ENCODE measurements at places on chromosomes 7 and 10.

DNA sequence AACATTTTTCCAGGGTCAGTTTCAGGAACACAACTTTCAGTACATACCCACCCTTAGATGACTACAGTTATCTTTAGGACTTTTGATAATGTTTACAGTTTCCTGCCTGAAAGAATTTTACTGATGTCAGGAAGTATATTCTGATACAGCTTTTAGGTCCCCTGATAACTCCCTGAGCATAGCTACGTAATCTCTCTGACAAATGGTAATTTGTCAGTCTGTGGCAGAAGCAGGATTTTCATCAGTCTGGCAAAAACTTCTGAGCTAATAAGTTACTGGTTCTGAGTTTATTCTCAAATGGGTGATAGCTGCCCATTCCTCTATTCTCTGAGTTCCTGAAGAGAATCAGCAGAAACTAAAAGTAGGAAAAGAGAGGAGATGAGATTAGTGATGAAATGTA lies 270.1 kb upstream of the MTPN start:
- DNase-seq: no peak

DNA sequence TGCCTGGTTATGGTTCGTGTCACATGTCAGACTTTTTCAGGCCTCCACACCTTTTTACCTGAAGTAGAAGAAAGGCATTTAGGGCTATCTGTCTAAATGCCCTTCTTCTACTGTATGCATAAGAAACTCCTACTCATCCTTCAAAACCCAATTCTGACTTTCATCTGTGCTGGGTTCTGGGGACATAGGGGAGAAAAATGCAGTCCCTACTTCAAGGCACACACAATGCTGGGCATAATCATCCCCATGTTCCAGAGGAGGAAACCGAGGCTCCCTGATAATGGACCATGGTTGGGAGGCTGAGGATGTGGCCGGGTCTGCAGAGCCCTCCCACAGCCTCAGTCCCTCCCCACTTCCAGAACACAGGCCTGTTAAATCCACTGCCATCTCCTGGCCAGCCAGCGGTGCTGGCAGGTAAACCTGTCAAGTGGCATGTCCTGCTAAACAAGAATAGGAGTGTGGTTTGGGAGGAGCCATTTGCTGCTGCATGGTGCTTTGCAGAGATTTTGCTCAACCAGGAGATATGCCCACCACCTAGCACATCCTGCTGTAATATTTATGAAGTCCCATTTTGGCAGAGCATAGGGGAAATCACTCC lies 32.0 kb downstream of the GRID1 start:
- DNase-seq: no peak

GRCh38 chr10:129759214-129760002 lies 204.7 kb downstream of the EBF3 start:
- no peak for DNase-seq

GRCh38 chr7:130356876-130357611 lies 12.4 kb downstream of the CPA5 start:
- DNase-seq: no peak

DNA sequence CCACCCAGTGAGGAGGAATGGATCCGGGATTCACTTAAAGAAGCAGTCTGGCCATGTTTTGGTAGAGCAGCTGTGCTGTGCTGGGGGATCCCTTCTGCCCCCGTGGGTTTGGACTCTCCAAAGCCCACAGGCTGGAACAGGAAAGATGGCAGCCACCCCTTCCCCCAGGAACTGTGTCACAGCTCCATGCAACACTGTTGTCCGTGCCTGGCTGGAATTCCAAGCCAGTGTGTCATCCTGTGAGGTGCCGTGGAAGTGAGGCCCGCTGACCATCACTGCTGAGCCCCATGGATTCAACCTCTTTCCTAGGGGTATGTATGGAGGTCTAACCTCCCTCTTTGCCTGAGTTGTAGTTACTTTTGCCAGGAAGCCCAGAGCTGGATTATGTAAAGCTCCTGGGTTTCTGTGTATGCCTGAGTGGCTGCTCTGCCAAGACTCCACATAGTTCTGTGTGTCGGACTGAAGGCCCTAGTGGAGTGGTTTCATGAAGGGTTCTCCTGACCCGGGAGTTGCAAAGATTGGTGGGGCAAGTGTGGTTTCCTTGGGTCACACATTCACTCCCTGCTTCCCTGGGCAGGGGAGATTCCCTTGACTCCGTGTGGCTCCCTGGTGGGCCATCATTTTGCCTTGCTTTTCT lies 35.1 kb upstream of the PCGF5 start:
- no peak for DNase-seq

GRCh38 chr7:158613481-158613880 lies 25.9 kb upstream of the PTPRN2 start:
- no peak for DNase-seq

DNA sequence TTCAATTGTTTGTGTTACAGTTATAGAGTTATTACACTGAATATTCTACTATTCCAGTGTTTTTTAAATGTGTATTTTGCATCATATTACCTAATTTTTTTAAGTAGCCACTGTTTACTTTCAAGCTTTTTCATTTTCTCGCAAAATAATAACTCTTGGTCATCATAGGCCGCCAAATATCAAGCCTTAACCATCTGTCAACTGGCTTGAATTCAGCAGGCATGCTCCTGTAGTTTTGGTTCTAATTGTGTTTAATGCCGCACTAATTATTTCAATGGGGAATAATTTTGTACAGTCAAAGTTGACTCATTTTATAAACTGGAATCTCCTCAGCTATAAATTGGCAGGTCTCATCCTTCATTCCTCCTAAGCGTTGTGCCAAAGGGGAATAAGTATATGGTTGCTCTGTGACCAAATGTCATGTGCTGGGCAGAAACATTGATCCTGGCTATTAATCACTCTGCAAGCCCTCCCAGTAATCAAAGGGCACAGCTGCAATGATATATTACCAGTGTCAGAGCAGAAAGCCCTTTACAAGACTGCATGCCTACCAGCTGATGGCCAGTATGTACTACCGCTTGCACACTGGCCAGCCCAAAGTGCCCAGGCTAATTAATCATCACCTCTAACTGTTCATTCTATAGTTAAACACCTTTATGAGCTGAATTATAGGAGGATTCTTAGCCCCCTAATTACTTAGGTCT lies 74.8 kb downstream of the SKAP2 start:
- DNase-seq: no peak

- DNase-seq: no peak
Measured at GRCh38 chr10:28838908-28839307, 161.6 kb downstream of the BAMBI start.

GRCh38 chr10:7251696-7252465 lies 159.0 kb downstream of the SFMBT2 start:
- no peak for DNase-seq

GRCh38 chr7:36119005-36119706 lies 33.9 kb upstream of the EEPD1 start:
- DNase-seq: no peak

- DNase-seq: no peak
Measured at GRCh38 chr10:77944519-77944918, 18.0 kb upstream of the DLG5 start.

- no peak for DNase-seq
Measured at GRCh38 chr7:32091608-32092210, 21.5 kb upstream of the PDE1C start.

GRCh38 chr10:72073708-72074573 lies 14.4 kb downstream of the SPOCK2 start:
- DNase-seq: no peak

- no peak for DNase-seq
Measured at GRCh38 chr10:72267381-72267780, 6.3 kb upstream of the DDIT4 start.

DNA sequence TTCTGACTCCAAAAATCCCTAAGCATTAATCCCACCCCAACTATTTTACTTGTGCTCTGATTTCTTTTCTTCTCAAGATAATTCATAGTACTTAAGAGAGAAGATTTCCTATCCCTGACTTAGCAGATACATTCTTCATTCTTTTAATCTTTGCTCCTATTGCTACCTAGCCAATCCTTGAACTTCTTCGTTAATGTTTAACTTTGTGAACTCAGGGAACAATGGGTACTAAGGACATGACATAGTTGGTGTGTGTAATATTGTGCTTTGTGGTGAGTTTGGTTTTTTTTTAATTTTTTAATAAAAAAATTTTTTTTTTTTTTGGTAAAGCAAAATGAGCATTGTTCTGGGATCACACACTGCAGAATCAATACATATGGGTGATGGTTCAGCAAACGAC lies 166.2 kb downstream of the CHCHD3 start:
- DNase-seq: no peak

DNA sequence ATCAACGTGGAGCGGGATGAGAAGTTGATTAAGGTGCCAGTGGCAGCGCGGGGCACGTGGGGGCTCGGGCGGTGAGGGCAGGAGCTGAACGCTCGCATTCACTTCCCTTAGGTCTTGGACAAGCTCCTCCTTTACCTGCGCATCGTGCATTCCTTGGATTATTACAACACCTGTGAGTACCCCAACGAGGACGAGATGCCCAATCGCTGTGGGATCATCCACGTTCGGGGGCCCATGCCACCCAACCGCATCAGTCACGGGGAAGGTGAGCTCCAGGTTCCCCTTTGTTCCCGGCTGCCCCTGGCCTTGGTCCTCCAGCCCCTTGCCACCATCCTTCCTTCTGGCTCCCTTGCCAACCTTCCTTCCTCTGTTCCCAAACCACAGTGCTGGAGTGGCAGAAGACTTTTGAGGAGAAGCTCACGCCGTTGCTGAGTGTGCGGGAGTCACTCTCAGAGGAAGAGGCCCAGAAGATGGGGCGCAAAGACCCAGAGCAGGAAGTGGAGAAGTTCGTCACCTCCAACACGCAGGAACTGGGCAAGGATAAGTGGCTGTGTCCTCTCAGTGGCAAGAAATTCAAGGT lies 2.5 kb downstream of the UFSP1 start:
- no peak for DNase-seq

DNA sequence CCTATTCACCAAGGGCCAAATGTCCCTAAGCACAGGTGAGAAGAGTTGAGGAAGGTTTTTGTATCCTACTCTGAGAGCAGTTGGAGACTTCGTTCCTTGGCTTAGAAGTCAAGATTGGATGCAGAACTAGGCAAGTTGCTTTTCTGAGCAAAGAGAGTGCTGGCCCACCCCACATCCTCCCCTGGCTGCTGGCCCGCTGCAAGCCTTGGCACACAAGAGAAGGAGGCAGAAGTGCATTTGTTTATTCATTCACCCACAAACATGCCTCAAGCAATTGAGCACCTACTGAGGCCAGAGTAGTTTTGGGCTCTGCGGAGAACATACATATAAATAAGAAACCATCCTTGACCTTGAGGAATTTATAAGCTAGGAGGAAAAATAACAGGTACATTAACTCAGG lies 318.9 kb downstream of the KCNMA1 start:
- no peak for DNase-seq

DNA sequence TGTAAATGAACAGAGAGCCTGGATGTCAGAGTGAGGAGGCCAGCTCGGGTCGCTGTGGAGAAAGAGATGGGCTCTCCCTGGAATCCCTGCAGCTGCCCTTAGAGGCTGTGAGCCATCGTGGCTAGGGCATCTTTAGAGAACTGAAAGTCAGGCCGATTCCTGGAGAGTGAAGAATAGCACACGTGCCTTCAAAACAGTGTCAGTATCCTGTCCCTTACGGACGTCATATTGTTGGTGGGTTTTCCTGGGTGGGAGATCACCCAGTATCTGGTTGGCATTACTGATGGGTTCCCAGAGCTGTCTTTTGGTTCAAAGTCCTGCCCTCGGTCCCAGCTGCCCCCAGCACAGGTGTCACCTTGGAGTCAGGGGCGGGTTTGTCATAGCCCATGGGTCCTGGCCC lies 25.3 kb downstream of the IKZF1 start:
- DNase-seq: no peak

GRCh38 chr7:36923943-36924436 lies 199.7 kb upstream of the AOAH start:
- no peak for DNase-seq

DNA sequence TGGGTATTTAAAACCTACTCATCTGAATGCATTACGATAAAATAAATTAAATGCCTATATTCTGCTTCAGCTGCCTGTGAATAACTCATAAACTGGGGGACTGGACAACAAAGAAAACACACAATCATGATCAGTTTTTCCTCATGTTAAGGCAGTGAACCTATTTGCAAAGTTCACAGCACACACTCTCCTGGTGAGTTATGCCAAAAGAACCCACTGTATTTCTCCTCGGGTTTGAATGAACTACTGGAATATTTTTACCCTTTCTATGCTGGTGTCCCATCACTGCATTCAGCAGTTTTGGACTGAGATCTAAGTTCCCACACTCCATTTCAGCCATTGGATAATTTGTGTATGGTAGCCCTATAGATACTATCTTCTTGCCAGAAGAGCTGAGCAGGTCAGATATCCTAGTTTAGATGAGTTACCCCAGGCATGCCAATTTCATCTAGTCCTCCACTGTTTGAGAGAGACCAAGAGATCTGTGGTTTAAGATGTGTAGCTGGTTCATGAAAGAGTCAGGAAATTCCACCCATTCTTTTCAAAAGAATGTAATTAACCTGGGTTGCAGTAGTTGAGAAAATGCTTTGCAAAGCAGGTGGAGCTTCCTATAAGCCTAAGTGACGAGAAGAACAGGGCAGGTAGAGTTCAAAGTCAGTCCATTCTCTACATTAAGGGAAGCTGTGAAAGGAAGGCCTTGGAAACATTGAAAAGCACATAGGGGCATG lies 101.7 kb downstream of the PLXDC2 start:
- no peak for DNase-seq

DNA sequence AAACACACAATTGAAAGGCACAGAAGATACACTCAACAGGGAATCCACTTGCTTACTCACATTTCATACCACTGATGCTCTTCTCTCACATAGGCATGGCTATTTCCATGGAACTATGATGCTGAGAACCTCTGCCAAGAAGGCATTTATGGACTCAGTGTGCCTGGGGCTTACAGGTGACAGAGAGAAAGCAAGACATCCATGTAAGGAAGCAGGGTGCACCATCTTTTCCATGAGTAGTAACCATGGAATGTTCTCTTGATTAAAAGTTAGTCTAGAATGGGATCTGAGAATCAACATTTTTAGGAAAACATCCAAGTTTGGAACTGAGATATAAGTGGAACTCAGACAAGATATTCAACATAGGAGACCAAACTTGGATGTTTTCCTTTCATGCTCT lies 52.5 kb upstream of the MACC1 start:
- DNase-seq: no peak

GRCh38 chr7:38679419-38679818 lies 48.2 kb upstream of the AMPH start:
- DNase-seq: no peak

- DNase-seq: no peak
Measured at GRCh38 chr10:104038537-104038936, 47.1 kb downstream of the COL17A1 start.

- no peak for DNase-seq
Measured at GRCh38 chr10:122445469-122445868, 9.0 kb upstream of the ARMS2 start.

DNA sequence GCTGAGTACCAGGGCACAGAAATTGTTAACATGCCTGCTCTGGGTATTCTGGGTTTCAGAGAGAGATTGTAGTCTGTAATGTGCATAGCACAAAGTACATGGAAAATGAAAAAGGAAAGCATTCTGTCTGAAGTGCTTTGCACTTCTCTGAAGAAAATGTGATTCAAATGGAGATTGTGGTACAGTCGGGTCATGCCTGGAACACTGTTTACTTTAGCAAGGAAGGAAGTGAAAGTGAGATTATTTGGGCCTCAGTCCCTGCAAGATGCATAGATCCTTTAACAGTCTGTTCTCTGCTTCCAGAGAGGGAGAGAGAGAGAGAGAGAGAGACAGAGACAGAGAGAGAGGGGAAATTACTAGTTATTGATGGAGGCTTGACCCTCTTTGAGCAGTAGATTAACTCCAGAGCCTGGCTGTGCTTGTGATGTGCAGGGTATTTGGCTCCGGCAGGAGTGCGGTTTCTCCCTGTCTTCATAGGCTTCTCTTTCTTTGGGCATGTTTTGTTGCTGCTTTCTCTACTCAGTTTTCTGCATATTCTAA lies 5.4 kb downstream of the VWC2 start:
- no peak for DNase-seq
